IPS DF 19.7 (cell line): ENCODE measurements at places on chromosomes 11 and 22.

GRCh38 chr11:86050196-86050709 lies 18.6 kb downstream of the PICALM start:
- DNase-seq: no peak

GRCh38 chr11:133968300-133968699 lies 11.5 kb upstream of the IGSF9B start:
- no peak for DNase-seq

DNA sequence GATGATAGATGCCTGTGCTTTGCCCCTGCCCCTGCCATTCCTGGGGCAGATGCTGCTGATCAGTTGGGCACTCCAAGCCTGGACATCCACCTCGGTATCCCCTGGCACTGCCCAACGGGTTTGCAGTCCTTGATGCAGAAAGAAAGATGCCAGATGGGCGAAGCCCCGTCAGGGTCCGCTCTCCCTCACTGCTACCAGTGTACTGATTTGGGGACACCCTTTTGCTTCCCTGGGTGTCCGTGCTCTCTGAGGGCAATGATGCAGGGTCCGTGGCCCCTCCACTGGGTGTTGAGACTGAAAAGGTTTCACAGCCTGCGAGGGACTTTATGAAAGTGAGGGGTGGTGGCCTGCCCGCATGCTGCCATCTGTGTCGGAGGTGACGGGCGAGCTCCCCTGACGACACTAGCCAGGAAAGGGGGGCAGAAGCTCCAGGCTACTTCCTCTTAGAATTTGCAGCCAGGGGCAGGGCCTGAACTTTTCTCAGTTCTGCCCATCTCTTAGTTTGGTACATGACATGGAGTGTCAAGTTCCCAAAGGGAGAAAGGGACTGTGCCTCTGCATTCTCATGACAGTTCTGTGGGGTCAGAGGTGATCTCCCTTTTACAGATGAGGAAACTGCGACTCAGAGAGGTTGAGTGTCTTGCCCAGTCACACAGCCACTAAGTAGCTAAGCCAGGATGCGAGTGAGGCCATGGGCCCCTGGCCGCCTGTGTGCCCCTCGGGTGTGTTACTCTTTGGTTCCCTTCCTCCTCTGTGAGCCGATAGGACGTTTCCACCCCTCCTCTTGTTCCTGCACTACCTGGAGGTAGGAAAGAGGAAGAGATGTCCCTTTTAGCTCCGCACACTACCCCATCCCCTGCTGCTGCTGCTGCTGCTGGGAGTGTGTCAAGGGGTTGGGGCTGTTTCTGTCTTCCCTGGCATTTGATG lies 96.6 kb downstream of the BCR start:
- no peak for DNase-seq

GRCh38 chr22:19138217-19139000 lies 6.0 kb downstream of the ESS2 start:
- no peak for DNase-seq

GRCh38 chr11:8747173-8747572 lies 64.6 kb downstream of the RPL27A start:
- no peak for DNase-seq

DNA sequence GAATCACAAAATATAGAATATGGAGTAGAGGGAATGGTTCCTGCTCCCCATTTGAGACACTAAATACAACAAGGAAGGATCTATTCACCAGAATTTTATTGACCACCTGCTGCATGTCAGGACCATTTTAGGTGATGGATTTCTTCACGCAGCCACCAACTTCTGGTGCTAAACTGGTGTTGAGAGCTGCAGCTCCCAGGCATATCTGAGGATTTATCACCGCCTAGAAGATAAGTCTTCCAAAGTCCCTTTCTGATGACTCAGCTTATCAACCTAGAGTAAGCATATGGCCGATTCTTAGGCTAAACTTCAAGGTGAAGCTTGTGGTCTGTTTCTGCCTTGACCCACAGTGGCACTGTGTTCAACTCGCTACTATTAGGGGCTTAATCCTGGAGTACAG lies 6.7 kb downstream of the DDI1 start:
- DNase-seq: no peak

- DNase-seq: no peak
These were observed 3.3 kb upstream of the FXYD2 start for GRCh38 chr11:117827521-117828511.

- DNase-seq: no peak
These were observed 129.5 kb upstream of the TBCEL start for GRCh38 chr11:120894202-120894985.

- no peak for DNase-seq
These were observed 546.1 kb downstream of the BUD13 start for GRCh38 chr11:116226731-116227130.

DNA sequence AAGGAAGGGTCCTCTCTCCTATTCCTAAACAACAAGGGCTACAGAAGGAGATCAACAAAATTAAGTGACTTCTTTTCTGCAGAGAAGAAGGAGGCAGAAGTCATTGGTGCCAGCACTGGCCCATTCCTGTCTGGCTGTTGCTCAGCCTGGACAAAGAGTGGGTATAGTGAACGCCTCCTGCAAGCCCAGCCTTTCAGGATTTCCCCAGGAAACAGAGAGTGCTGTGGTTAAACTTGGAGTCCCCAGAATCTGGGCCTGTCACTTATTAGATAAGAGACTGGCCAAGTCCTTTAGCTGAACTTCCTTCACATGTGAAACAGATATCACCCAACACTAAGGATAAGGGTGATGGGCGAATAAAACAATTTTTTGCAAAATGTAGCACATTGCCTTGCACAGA lies 10.9 kb downstream of the TST start:
- DNase-seq: no peak

DNA sequence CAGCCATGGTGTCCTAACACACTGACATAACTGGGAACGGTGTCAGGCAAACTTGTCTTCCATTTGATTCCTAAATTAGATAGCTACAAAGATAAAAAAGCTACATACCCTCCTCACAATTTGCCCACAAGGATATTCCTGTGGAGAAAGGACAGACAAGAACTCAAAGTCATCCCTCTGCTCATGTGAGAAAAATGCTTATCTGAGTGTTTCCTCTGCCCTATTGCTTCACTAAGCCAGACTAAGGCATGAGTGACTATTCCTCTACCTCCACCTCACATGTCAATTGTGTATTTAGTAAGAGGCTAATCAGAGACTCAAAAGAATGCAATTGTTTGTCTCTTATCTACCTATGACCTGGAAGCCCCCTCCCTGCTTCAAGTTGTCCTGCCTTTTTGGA lies 247.7 kb downstream of the DDX10 start:
- no peak for DNase-seq

GRCh38 chr11:83033972-83034672 lies 37.6 kb downstream of the RAB30 start:
- DNase-seq: no peak

GRCh38 chr22:27842669-27843431 lies 41.3 kb upstream of the MN1 start:
- no peak for DNase-seq

GRCh38 chr22:39367035-39367434 lies 17.2 kb downstream of the SYNGR1 start:
- DNase-seq: no peak

DNA sequence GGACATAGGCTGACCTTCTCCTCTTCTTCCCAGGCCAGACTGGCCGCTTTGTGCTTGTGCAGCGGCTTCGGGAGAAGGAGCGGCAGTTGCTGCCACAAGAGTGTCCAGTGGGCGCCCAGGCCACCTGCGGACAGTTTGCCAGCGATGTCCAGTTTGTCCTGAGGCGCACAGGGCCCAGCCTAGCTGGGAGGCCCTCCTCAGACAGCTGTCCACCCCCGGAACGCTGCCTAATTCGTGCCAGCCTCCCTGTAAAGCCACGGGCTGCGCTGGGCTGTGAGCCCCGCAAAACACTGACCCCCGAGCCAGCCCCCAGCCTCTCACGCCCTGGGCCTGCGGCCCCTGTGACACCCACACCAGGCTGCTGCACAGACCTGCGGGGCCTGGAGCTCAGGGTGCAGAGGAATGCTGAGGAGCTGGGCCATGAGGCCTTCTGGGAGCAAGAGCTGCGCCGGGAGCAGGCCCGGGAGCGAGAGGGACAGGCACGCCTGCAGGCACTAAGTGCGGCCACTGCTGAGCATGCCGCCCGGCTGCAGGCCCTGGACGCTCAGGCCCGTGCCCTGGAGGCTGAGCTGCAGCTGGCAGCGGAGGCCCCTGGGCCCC lies 1.4 kb downstream of the RASSF7 start:
- DNase-seq: no peak

DNA sequence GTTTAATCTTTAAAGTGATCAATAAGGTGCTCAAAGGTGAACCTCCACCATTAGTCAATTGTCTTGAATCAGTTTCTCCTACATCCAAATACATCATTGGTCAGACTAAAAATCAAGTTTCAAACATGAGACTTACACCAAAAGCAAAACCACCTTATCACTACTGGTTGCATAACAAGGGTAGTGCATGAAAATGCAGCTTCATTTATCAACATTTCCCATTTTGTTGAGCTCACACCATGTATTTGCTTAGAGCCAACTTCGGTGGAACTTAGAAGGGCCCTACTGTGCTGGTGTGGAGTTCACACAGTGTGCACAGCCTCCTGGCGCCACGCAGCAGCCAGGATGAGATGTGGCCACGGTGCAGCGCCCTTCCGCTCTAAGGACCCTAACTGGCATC lies 23.1 kb upstream of the PHLDA2 start:
- DNase-seq: no peak

DNA sequence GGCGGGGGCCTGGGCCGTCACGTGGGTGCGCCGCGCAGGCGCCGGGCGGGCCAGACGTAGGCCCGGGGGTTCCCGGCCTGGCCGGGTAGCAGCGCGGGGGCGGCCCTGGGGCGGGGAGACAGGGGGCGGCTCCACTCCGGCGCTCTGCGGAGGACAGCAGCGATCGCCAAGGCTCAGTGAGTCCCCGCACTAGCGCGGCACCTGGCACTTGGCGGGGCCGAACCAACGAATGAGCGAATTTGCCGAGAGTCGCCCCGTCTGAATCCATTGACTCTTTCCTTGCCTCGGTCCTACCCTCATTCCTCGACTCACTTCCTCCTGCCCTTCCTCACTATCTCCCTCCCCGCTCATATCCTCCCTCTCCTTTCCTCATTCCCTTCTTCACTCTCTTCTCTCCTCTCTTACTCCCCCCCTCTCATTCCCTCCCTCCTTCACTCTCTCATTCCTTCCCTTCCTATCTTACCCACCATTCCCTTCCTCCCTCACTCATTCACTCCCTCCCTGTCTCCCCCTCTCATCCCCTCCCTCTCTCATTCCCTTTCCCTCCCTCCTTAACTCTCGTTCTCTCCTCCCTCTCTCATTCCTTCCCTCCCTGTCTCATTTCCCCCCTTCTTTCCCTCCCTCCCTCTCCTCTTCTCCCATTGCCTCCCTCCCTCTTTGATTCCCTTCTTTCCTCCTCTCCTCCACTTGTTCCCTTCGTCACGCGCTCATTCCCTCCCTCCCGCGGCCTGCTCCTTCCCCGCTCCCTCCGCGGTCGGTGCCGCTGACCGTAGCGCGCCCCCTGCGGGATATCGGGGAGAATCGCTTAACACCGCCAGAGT lies 476 bp upstream of the KLHL22 start:
- peak; percentile 69 for DNase-seq

DNA sequence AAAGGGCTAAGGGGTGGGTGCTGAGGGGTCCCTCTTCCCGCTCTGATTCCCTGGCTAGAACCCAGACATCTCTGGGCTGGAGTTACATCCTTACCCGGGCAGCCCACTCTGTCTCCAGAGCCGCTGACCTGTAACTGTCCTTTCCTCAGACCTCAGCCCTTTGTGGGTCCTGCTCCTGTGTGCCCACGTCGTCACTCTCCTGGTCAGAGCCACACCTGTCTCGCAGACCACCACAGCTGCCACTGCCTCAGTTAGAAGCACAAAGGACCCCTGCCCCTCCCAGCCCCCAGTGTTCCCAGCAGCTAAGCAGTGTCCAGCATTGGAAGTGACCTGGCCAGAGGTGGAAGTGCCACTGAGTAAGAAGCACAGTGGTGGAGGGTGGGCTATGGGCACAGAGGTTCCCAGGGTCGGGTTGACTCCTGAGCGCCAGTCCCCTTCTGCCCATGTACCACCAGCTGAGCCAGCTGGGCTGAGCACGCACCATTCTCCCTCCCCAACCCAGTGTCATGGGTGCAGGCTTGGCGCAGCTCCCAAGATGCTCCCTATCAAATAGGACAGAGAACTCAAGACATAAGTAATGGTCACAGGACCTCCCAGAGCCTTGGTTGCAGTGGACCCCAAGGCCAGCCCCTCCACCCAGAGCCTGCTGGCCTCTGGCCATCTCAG lies 1.6 kb downstream of the IL18BP start:
- DNase-seq: no peak

GRCh38 chr11:119041821-119042514 lies 11.3 kb upstream of the SLC37A4 start:
- DNase-seq: no peak

DNA sequence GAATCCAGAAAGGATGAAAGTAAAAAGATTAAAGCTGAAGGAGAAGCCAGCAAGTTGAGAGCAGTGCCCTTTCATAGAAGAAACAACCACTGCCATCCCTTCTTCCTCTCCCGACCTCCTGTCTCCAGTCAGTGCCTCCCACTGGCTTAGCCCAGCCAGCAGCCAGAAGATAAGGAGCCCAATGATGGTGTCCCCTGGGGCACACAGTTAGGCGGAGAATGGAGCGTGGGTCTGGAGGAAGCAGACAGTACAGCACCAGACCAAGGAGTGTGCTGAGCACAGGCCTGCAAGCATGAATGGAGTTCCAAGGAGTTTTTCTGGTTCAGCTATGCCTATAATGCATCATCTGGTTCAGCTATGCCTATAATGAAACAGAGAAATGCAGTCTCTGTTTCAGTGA lies 54.3 kb upstream of the TNRC6B start:
- no peak for DNase-seq

DNA sequence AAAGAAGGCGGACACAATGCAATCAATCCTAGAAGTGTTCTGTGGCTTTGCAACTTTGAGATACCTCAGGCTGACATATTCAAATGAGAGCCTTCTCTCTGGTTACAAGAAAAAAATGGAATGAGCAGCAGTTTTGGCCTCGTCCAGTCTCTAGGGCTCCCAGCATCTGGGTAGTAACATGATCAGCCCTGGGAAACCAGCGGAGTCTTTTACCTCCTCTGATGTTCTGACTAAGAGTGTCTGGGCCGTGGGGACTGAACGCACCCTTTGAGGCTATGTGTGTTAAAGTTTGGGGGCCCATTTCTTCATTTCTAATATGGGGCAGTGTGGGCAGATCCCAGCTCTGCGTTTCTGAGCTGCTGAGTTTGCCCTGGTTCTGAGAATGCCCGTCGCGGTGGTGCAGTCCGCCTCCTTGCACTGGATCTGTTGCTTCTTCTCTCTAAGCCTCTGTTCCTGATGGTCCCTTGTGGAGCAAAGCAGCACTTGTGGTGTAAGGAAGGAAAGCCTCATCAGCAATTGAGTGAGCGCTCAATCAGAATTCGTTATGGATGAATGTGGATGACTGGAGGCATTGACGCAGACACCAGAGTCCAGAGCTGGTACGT lies 8.1 kb downstream of the PARVB start:
- DNase-seq: no peak

GRCh38 chr11:8087185-8087584 lies 6.2 kb downstream of the TUB start:
- no peak for DNase-seq

GRCh38 chr11:62115085-62115694 lies 8.6 kb upstream of the INCENP start:
- DNase-seq: no peak

GRCh38 chr11:107689317-107690202 lies 22.3 kb downstream of the SLN start:
- DNase-seq: no peak
